ENCODE measurements at places on chromosomes 7 and 10. TPM values are rescaled to one million over a fixed set of nuclear protein-coding genes. Genes with fewer than 3 reads are reported as not detected.

DNA sequence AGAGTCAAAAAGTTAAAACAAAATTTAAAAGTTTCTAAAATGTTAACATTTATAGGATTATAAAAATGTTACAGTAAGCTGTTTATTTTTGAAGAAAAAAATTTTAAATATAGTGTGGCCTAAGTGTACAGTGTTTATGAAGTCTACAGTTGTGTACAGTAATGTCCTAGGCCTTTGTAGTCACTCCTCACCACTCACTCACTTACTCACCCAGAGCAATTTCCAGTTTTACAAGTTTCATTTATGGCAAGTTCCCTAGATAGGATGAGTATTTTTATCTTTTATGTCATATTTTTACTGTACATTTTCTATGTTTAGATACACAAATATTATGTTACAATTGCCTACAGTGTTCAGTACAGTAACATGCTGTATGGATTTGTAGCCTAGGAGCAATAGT is 419.9 kb downstream of the ARL4A start:
- H3K4me1 ChIP-seq, result no peaks in the 10 kb centered on the region
- no peak for DNase-seq
- no peaks in the 10 kb centered on the region for H3K36me3 ChIP-seq
- no peaks in the 10 kb centered on the region for H3K27me3 ChIP-seq
- no peak overlapping the region for H3K4me3 ChIP-seq

DNA sequence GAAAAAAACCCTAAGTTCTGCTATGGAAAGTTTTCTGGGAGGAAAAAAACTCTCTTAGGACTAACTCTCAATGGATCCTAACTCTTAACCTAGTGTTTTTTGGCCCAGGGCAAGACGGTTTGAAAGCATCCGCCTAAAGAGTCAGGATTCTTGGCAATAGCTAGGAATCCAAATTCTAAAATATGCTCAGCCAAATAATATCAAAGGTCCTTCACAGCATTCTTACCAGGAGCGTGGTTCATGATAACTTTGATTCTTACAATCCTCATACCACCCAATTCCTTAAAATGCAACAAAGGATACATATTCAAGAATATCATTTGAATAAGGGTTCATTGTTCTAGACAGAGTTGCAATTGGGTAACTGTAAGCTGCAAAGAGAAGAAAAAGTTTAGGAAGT is 21.3 kb downstream of the CPA1 start:
- DNase-seq, result no peak
- no peaks in the 10 kb centered on the region for H3K36me3 ChIP-seq
- no peak overlapping the region for H3K4me3 ChIP-seq

DNA sequence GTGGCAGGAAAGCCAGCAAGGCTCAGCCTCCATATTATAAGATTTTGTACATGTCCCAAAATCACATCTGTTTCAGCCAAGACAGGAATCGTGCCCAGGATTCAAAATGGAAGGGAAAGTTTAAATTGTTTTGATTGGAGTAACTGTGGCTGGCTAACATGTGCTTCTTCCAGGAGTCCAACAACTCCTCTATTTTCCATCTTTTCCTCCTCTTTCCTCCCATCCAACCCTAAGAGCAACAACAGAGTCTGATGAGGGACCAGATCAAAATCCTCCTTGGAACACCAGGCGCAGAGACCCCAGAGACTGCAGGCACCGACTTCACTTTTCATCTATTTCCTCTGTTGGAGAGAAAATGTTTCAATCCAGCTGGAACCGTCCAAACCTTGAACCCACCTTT is 36.0 kb upstream of the SVIL start:
- DNase-seq, result no peak
- H3K4me3 ChIP-seq, result no peak overlapping the region
- no peaks in the 10 kb centered on the region for H3K36me3 ChIP-seq
- H3K27ac ChIP-seq, result no peak overlapping the region

- H3K27ac ChIP-seq, result no peak overlapping the region
- H3K4me1 ChIP-seq, result peaks cover 5% of the 10 kb centered on the region
- H3K4me3 ChIP-seq, result no peak overlapping the region
- H3K27me3 ChIP-seq, result no peaks in the 10 kb centered on the region
- no peaks in the 10 kb centered on the region for H3K36me3 ChIP-seq
- DNase-seq, result no peak
These were observed 41.8 kb downstream of the CAV1 start for GRCh38 chr7:116566666-116567065.

DNA sequence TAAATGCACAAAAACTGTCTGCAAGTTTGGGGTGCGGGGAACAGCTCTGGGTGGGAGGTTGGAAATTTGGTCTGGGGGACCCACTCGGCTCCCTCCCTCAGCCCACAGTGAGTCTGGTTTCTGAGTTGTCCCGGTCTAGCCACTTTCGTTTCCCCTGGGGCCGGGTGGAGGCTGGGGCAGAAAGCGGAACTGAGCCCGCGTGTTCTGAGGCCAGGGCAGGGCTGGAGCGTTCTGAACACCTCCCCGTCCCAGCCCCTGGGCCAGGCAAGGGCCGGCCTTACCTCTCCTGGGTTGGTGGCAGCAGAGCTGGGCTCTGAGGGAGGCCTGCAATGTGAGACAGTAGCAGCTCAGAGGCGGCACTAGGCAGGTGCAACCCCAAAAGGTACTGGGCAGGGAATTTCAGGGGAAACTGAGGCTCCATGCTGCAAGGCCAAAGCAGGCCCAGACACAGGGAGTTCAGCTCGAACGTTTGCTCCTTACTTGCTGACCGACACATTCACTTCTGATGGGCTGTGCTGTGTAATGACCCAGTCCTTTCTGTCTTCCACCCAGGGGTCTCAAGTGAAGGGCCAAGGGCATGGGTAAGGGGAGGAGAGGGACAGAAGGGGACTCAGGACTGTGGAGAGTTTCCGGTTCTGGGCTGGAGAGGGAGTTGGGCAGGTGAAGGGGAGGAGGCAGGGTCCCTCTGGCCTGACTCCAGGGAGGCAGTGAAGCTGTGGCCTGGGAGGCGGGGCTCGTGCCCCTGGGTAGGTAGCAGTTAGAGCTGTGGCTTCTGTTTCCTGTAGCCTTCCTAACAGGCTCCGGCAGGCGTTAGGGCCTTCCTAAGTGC is 3.0 kb downstream of the IRF5 start:
- H3K36me3 ChIP-seq, result no peaks in the 10 kb centered on the region
- H3K4me1 ChIP-seq, result peaks cover 4% of the 10 kb centered on the region
- DNase-seq, result no peak
- H3K27me3 ChIP-seq, result no peaks in the 10 kb centered on the region

DNA sequence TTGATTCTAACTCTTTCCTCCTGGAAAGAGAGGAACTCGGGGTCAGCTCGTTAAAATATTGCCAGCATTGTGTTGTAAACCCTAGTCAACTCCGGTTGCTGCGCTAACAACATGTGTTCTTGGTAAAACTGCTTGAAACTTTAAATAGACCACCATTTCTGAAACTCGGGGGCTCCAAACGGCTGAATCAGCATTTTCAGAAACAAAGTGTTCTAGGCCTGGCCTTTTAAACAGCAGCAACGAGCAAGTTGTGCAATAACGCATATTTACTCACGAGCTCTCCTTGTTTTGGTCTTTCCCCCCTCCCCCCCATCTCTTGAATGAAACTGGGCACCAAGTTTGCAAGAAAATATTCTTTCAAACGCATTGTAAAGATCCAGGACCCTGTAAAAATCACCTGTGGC is 9.2 kb upstream of the GRB10 start:
- no peak for DNase-seq
- H3K27ac ChIP-seq, result no peak overlapping the region
- H3K4me1 ChIP-seq, result no peaks in the 10 kb centered on the region
- no peaks in the 10 kb centered on the region for H3K36me3 ChIP-seq

DNA sequence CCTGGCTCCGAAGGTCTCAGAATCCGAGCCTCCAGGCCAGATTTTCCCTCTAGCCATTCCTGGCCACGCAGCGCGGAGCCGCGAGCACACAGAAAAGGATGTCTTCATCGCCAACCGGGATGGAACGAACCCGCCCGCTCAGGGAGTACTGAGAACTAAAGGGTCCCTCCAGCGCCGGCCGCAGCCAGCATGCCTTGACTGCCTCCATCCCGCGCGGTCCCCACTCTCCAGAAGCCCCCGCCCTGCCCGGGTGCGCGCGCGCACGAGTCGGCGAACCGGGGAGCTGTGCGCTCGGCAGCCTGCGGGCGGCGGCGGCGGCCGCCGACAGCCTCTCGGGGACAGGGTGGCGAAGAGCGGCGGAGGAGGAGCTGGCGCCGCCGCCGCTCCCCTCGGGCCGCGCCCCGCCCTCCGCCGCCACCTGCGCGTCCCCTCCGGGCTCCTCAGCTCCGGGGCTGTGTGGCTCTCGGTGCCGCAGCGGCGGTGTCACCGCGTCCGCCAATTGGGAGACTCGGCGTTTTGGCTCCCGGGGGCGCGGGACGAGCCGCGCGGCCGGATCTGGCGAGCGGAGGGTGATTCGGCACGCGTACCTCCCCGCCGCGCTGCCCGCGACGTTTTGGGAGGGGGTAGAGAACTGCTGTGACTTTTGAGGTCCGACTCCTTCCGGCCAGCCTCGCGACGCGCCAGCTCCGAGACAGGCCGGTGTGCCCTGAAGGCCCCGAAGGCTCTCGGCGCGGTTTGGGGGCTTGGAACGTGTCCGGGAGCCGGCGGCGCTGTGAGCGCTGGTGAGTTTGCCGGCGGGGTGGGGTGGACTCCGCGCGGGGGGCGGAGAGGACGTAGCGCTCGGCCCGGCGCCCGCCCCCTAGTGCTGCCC is 453 bp upstream of the GALNT17 start:
- H3K27me3 ChIP-seq, result no peaks in the 10 kb centered on the region
- DNase-seq, result peak; percentile 92
- H3K4me1 ChIP-seq, result peaks cover 31% of the 10 kb centered on the region
- peak overlapping the region; percentile 26 for H3K27ac ChIP-seq

GRCh38 chr10:102172288-102172687 is 20.1 kb downstream of the NOLC1 start:
- H3K4me3 ChIP-seq, result no peak overlapping the region
- H3K27ac ChIP-seq, result no peak overlapping the region
- H3K4me1 ChIP-seq, result no peaks in the 10 kb centered on the region
- H3K27me3 ChIP-seq, result no peaks in the 10 kb centered on the region

DNA sequence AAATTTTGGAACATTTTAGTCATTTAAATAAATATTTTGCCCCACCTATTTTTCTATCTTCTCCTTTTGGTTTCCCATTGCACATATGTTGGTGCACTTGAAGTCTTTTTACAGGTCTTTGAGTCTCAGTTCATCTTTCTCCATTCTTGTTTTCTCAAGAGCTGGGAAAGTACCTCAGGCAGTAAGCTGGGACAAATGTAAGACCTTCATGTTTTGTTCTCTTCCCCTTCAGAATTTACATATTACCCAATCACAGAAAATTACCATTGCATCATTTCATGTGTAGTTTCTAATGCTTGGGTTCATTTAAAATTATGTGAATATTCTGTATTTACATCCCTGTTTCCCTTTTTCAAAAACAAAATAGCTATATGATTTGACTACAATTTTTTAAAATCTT is 1150.0 kb upstream of the POT1 start:
- H3K4me1 ChIP-seq, result no peaks in the 10 kb centered on the region
- no peak overlapping the region for H3K27ac ChIP-seq
- no peak overlapping the region for H3K4me3 ChIP-seq
- no peaks in the 10 kb centered on the region for H3K27me3 ChIP-seq

DNA sequence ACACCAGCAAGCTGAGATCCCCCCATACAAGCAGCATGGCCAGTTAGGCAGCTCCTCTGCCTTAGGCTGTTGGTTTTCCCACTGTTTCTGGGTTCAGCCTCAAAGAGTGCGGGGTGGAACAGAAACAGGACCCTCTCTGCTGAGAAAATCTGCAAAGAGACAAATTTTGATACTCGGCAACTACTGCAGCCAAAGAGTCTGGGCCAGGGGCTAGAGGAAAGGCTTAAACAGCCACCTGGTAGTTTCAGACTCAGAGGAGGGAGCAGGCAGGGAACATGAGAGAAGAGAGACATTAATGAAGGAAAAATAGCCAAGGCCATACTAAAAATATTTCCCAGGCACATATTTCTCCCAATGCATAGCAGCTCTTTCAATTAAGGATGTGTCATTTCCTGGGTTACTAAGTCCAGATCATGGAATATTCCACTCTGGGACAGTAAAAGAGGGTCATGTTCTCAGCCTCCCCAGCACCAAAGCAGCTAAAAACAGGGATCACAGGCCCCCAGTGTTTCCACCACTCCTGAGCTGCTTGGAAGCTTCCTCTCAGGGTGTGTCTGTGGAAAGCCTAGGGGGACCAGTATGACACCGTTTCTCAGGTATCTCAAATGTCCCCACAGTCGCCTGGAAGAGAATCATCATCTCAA is 29.8 kb downstream of the PDLIM1 start:
- DNase-seq, result no peak
- no peaks in the 10 kb centered on the region for H3K27me3 ChIP-seq

- no peaks in the 10 kb centered on the region for H3K36me3 ChIP-seq
- no peak overlapping the region for H3K4me3 ChIP-seq
- H3K4me1 ChIP-seq, result peaks cover 11% of the 10 kb centered on the region
- H3K27ac ChIP-seq, result no peak overlapping the region
These were observed 50.7 kb downstream of the KCNMA1 start for GRCh38 chr10:77586719-77587415.

- H3K4me1 ChIP-seq, result no peaks in the 10 kb centered on the region
- H3K36me3 ChIP-seq, result no peaks in the 10 kb centered on the region
- no peak overlapping the region for H3K27ac ChIP-seq
- no peaks in the 10 kb centered on the region for H3K27me3 ChIP-seq
These were observed 14.9 kb upstream of the CCDC3 start for GRCh38 chr10:13016426-13016825.

GRCh38 chr10:63128443-63128842 is 4.7 kb upstream of the NRBF2 start:
- no peak for DNase-seq
- H3K27ac ChIP-seq, result no peak overlapping the region
- H3K4me1 ChIP-seq, result no peaks in the 10 kb centered on the region
- no peaks in the 10 kb centered on the region for H3K27me3 ChIP-seq

GRCh38 chr7:143406002-143406357 is 2.7 kb downstream of the EPHA1 start:
- H3K4me1 ChIP-seq, result peaks cover 19% of the 10 kb centered on the region
- H3K27me3 ChIP-seq, result no peaks in the 10 kb centered on the region
- H3K4me3 ChIP-seq, result no peak overlapping the region
- DNase-seq, result no peak
- no peaks in the 10 kb centered on the region for H3K36me3 ChIP-seq

DNA sequence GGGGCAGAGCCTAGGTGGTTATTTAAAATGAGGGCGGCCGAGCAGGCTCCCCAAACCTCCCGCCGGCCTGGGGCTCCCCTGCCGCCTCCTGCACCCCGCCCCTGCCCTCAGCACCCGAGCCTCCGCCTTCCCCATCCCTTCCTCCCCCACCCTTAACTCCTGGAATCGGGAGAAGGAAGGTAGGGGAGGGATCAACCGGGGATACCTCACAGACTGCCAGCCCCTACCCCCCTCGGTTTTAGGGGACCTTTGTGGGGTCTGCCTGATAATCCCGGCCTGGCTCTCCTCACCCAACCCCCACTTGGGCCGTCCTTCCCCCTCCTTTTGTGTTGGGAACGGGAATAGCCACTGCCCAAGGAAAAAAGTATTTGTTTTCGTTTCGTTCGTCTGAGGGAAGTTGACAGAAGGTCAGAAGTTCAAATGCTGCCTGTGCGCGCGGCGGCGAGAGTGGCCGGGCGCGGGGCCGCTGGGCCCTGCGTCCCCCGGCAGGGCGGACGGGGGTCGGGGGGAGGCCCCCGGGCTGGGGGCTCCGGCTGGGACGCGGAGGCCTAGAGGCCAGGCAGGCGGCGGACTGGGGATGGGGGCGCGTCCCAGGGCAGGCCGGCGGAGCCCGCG is 2.8 kb downstream of the SHH start:
- H3K4me3 ChIP-seq, result no peak overlapping the region
- H3K4me1 ChIP-seq, result peaks cover 12% of the 10 kb centered on the region
- no peak for DNase-seq

- no peak overlapping the region for H3K27ac ChIP-seq
- no peaks in the 10 kb centered on the region for H3K36me3 ChIP-seq
- peaks cover 4% of the 10 kb centered on the region for H3K4me1 ChIP-seq
These were observed 48.2 kb upstream of the FXYD4 start for GRCh38 chr10:43323245-43323644.

SPDYE2 gene
- total RNA-seq, result not detected

TAF3 gene
- total RNA-seq, result 7.2 TPM

HKDC1 gene
- total RNA-seq, result 21.1 TPM

AKR1D1 gene
- not detected for total RNA-seq

TYW1B gene
- total RNA-seq, result 3.7 TPM

HTR5A gene
- total RNA-seq, result 0.59 TPM

PNLIPRP3 gene
- 0.11 TPM for total RNA-seq
